Hematopoietic multipotent progenitor cell treated with erythropoietin and hydrocortisone succinate and interleukin-3 and kit ligand, for 6 days (in vitro differentiated cells): ENCODE measurements at places on chromosomes 7 and 10.

- DNase-seq = no peak
Observed at GRCh38 chr10:3790858-3791257, 5.8 kb upstream of the KLF6 start.

GRCh38 chr10:101040061-101040460 is 9.0 kb downstream of the SFXN3 start:
- DNase-seq = no peak

- no peak for DNase-seq
Observed at GRCh38 chr10:29714096-29714874, 79.5 kb upstream of the SVIL start.

GRCh38 chr7:20393021-20393610 is 62.4 kb downstream of the ITGB8 start:
- DNase-seq = no peak
